ENCODE measurements at places on chromosomes 4 and X.

DNA sequence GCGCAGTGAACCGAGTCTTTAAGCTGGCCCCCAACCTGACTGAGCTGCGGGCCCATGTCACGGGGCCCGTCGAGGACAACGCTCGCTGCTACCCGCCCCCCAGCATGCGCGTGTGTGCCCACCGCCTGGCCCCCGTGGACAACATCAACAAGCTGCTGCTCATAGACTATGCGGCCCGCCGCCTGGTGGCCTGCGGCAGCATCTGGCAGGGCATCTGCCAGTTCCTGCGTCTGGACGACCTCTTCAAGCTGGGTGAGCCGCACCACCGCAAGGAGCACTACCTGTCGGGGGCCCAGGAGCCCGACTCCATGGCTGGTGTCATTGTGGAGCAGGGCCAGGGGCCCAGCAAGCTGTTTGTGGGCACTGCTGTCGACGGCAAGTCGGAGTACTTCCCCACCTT lies 2.2 kb downstream of the PLXNA3 start:
- DNase-seq = no peak

DNA sequence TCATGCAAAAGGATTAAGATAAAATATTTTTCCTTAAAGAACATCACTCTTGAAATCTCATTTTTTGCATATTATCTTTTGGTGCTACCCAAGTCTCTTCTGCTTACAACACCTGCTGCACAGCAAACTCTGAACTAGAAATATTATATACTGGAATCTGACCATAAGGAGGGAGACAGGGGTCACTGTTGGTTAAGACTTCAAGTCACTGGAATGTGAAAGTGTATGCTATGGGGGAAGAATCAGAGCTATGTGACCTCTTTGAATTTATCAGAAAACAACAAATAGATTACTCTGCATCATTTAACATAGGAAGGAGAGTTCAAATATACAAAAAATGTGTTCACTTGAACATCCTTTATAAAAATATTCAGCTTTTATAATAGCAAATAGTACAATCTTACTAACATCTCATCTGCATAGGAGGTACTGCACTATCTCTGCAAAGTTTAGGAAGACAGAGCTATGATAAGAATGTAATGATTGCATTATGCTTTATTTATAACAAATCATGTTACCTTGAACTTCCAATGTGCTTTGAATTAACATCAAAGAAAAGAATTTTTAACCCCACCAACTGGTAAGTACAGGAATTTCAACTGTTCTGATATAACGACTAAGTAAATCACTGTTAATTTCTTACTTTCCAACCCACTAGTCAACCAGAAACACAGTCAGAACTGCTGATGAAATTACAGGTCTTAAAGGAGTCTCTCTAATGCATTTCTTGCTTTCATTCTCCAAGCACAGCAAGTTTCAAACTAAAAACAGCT lies 69.8 kb downstream of the ZNF827 start:
- no peak for DNase-seq

GRCh38 chr4:184959786-184960185 lies 58.5 kb upstream of the HELT start:
- no peak for DNase-seq

- DNase-seq = no peak
These were observed 171.9 kb downstream of the DKK2 start for GRCh38 chr4:106864231-106864630.

DNA sequence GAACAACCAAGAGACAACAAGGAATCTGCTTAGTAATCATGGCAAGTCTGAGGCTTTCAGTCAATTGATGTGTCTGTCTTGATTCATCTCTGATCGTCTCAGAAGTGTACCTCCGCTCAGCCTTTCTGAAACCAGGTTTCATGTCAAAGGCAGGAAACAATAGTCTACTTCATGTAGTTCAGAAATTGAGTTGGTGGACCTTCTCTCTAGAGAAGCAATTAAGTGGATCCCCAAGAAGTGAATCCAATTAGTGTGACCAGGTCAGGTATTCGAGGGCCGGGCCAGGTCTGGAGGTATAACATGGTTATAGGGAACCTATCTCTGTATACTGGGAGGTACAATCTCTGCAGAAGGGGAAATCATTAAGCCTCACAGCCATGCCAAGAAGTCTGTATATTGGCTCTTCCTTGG lies 32.0 kb downstream of the DAPP1 start:
- DNase-seq = no peak

DNA sequence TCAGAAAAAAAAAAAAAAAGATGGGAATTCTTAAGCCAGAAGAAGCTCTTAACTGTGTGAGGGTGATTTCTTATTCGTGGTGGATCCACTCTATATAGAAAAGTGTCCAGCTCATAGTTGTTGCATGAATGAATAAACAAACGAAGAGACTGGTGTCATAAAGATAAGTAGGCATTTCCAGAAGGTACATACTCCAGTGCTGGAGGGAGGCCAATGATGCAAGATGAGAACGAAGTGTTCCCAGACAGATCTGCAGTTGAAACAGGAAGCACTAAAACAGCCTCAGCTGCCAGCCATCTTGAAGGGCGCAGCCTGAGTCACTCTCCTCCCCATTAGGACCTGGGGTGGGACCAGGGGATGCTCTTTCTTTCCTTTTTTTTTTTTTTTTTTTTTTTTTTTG lies 47.4 kb upstream of the HOPX start:
- no peak for DNase-seq

DNA sequence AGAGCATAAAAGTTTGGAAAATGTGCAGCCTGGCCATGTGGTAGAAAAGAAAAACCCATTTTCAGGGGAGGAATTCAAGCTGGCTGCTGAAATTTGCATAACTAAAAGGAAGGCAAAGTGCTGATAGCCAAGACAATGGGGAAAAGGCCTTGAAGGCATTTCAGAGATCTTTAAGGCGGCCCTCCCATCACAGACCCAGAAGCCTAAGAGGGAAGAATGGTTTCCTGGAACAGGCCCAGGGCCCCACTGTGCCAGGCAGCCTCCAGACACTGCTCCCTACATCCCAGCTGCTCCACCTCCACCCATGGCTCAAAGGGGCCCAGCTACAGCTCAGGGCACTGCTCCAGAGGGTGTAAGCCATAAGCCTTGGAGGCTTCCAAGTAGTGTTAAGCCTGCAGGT lies 158.0 kb upstream of the PRDX4 start:
- peak; percentile 92 for DNase-seq

GRCh38 chrX:42495139-42495538 lies 282.8 kb downstream of the PPP1R2C start:
- no peak for DNase-seq

- no peak for DNase-seq
These were observed 51.4 kb downstream of the ABLIM2 start for GRCh38 chr4:8107146-8107657.
